Kidney (tissue), 22 donors: ENCODE measurements at places on chromosomes 16 and 17.
A peak's percentile ranks its signal among the peaks of the same experiment; 100 is the strongest.

GRCh38 chr17:69581061-69581961, 166.8 kb downstream of the MAP2K6 start:
- no peak for DNase-seq

DNA sequence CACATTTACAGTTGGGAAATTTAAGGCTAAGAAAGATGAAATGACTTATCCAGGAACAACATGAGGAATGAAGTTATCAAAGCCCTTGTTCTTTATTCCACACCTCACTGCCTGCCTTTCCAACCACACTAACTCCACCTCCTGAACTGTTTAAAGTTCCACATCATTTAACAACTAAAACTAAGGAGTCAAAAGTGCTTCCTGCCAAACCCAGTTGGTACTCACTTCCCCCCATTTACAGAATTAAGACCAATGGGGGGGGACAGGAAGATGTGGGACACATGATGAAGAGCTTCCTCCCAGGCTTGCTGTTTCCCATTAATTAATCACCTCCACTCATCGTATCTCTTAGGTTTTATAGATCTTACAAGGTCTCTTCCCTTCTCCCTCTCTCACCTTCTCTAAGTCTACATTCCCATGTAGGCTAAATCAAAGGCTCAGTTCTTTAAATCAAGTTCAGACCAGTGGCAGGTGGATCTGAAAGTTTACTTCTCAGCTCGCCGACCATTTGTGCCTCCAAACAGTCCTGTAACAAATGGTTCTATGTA, 19.2 kb upstream of the TMEM101 start:
- no peak for DNase-seq

GRCh38 chr16:86714166-86714565, 135.8 kb downstream of the FOXL1 start:
- peak; percentile 57 for DNase-seq

DNA sequence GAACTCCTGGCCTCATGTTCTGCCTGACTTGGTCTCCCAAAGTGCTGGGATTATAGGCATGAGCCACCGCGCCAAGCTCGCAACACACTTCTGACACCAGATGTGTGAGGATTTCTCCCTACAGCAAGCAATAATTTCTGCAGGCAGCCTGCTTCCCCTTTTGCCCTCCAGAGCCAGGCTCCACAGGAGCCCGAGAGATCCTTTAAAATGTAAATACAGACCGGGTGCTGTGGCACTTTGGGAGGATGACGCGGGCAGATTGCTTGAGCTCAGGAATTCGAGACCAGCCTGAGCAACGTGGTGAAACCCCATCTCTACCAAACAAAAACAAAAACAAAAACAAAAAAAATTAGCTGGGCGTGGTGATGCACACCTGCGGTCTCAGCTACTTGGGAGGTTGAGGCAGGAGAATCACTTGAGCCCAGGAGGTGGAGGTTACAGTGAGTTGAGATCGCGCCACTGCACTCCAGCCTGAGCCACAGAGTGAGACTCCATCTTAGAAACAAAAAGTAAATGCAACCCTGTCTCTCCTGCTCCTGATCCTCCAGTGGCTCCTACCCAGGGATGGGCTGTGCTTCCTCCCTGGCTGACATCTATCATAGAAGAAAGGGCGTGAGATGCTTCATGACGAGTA, 14.7 kb downstream of the C16orf96 start:
- DNase-seq, result no peak

- DNase-seq, result peak; percentile 83
These were observed 137.5 kb upstream of the PLCG2 start for GRCh38 chr16:81641395-81642106.

DNA sequence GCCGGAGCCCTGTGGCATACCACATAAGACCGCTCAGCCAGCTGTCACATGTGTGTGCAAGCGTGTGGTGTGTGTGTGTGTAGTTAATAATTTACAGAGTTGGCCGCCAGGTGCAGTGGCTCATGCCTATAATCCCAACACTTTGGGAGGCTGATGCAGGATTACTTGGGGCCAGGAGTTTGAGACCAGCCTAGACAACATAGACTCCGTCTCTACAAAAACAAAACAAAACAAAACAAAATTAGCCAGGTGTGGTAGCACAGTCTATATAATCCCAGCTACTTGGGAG, 20.4 kb downstream of the SOCS1 start:
- no peak for DNase-seq

- DNase-seq, result peak; percentile 84
These were observed at the start of gene LRRC75A for GRCh38 chr17:16491703-16492612. Gene LRRC75A, minus strand, starts transcription at chr17:16492193. Its CDS starts 203 bp downstream, at chr17:16491990.

GRCh38 chr16:69467080-69467479, 42.7 kb downstream of the CYB5B start:
- DNase-seq, result no peak

GRCh38 chr17:83053021-83053681, 26.3 kb upstream of the METRNL start:
- DNase-seq, result peak; percentile 83
